ENCODE measurements at places on chromosomes 16 and 17. TPM values are rescaled to one million over a fixed set of nuclear protein-coding genes. Genes with fewer than 3 reads are reported as not detected.

Gene TMIGD1
- not detected for total RNA-seq

Gene TEKT5
- not detected for total RNA-seq

Gene KCNJ16
- 16.8 TPM for total RNA-seq

Gene DPEP1
- total RNA-seq: 0.55 TPM

Gene IRF8
- total RNA-seq: not detected

Gene SECTM1
- total RNA-seq: 3.1 TPM

Gene HOXB6
- 2.0 TPM for total RNA-seq

Gene CNOT1
- 273 TPM for total RNA-seq

Gene MAPT
- not detected for total RNA-seq

Gene COPZ2
- not detected for total RNA-seq

Gene CDC6
- 53.5 TPM for total RNA-seq

Gene NXPH3
- 93.4 TPM for total RNA-seq
